Activated naive CD8-positive, alpha-beta T cell treated with anti-CD3 and anti-CD28 coated beads, Interleukin-2, amount 10 ng/mL, durations not matched to agents 7 days and 5 days (primary cell): ENCODE measurements at places on chromosomes 7 and 10. TPM values are rescaled to one million over a fixed set of nuclear protein-coding genes. Genes with fewer than 3 reads are reported as not detected.

GRCh38 chr10:78781251-78781913 is 287.4 kb upstream of the ZMIZ1 start:
- no peak for DNase-seq

- DNase-seq: no peak
Observed at GRCh38 chr10:97047788-97048187, 138.0 kb downstream of the SLIT1 start.

DNA sequence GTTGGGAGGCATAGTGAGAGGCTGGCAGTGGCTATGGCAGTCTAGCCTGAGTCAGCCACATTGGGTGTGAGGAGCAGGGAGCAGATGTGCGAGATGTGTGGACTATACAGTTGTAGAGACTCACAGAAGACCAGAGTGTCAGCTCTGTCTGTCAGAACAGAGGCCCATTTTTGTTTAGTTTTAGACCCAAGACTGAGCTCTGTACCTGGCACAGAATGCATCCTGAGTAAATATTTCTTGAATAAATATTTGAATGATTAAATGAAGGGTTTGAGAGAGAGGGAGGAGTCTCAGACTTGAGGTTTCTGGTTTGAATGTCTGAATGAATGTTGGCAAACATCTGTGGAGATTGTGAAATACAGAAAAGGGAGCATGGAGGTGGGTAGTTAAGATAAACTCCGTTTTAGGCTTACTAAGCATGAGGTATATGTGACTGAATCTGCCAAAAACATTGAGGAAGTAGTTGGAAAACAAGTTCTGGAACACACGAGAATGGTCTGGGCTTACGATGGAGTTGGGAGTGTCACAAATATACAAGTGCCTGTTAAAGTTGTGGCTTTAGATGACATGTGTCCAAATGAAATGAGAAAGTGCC is 3.6 kb downstream of the SEC23IP start:
- no peak for DNase-seq

Gene CALY
- 3.1 TPM for total RNA-seq

Gene FAM180A
- not detected for total RNA-seq

Gene ORAI2
- total RNA-seq: 51.9 TPM

Gene HMX3
- total RNA-seq: not detected

Gene PNLIPRP2
- total RNA-seq: not detected
